Breast epithelium (tissue), 4 donors: ENCODE measurements at places on chromosomes 7 and 10.

DNA sequence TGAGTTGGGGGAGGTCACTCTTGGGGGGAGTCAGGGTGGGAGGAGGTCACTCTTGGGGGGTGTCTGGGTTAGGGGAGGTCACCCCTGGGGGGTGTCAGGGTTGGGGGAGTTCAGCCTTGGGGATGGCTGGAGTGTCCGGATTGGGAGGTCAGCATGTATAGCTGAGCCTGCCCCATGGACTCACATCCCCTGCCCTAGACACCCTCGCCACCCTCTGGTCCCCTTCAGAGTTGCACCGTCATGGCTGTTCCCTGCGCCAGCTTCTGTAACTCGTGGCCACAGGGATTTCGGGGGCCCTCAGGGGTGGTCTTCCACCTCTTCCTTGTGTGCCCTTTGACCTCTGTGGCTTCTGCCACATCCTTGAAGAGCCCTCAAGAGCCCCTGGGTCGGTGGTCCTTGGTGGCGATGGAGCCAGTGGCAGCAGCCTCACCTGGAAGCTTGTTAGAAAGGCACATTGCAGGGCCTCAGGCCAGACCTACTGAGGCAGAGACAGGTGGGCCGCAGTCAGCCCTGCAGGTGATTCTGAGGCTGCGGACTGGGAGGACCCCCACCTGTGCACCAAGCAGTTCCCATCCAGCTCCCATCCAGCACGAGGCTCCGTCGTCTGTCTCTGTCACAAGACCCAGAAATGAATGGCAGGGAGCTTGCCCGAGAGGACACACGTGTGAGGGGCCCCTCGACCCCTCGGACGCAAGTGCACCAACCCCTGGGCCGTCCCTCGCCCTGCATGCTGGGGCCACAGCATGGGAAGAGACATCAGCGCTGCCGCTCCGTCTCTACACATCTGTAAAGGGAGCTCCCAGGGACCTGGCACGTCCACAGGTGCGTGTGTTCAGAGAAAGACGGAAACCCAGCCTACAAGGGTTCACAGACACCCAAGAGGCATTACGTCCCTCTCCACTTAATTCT lies 44.7 kb upstream of the SUN1 start:
- no peak overlapping the region for H3K27ac ChIP-seq
- H3K4me3 ChIP-seq, result no peak overlapping the region
- H3K36me3 ChIP-seq, result no peaks in the 10 kb centered on the region
- no peaks in the 10 kb centered on the region for H3K4me1 ChIP-seq
- DNase-seq, result no peak

DNA sequence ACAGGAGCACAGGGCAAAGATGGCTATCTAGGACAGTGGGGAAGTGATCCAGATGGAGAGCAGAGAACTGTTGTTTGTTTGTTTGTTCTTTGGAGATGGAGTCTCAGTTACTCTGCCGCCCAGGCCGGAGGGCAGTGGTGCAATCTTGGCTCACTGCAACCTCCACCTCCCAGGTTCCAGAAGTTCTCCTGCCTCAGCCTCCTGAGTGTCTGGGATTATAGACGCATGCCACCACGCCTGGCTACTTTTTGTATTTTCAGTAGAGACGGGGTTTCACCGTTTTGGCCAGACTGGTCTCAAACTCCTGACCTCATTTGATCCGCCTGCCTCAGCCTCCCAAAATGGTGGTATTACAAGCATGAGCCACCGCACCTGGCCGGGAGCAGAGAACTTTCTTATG lies 20.9 kb downstream of the METTL2B start:
- no peak for DNase-seq
- no peak overlapping the region for H3K27ac ChIP-seq
- H3K4me1 ChIP-seq, result no peaks in the 10 kb centered on the region
- no peaks in the 10 kb centered on the region for H3K27me3 ChIP-seq
- no peaks in the 10 kb centered on the region for H3K36me3 ChIP-seq

- DNase-seq, result no peak
- no peaks in the 10 kb centered on the region for H3K27me3 ChIP-seq
- no peak overlapping the region for H3K4me3 ChIP-seq
- no peaks in the 10 kb centered on the region for H3K36me3 ChIP-seq
Observed at GRCh38 chr7:29765490-29765889, 40.8 kb upstream of the WIPF3 start.

- H3K4me1 ChIP-seq, result no peaks in the 10 kb centered on the region
- H3K36me3 ChIP-seq, result no peaks in the 10 kb centered on the region
- peaks cover 32% of the 10 kb centered on the region for H3K27me3 ChIP-seq
- no peak overlapping the region for H3K27ac ChIP-seq
- DNase-seq, result no peak
Observed at GRCh38 chr10:52316500-52316899, 2.4 kb downstream of the DKK1 start.

DNA sequence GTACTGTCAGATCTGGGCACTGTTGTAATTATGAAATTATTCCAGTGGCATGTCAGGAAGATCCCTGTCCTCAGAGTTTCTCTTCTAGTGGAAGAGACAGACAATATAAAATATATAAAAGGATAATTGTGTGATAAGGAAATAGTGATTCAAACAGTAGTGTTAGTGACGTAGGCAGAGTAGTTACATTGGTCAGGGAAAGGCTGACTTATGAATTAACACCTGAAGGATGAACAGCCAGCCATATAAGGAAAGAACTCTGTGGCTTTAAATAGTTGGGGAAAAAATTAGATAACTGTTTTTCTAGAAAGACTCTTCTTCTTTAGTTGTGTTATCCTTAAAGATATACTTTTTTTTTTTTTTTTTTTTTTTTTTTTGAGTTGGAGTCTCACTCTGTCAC lies 37.7 kb downstream of the WAC start:
- peaks cover 5% of the 10 kb centered on the region for H3K4me1 ChIP-seq
- DNase-seq, result no peak
- H3K36me3 ChIP-seq, result no peaks in the 10 kb centered on the region
- H3K27me3 ChIP-seq, result no peaks in the 10 kb centered on the region

- H3K4me1 ChIP-seq, result no peaks in the 10 kb centered on the region
- no peaks in the 10 kb centered on the region for H3K36me3 ChIP-seq
- no peak for DNase-seq
- H3K27ac ChIP-seq, result no peak overlapping the region
- no peak overlapping the region for H3K4me3 ChIP-seq
Observed at GRCh38 chr10:5566614-5567013, 41.9 kb downstream of the CALML3 start.

DNA sequence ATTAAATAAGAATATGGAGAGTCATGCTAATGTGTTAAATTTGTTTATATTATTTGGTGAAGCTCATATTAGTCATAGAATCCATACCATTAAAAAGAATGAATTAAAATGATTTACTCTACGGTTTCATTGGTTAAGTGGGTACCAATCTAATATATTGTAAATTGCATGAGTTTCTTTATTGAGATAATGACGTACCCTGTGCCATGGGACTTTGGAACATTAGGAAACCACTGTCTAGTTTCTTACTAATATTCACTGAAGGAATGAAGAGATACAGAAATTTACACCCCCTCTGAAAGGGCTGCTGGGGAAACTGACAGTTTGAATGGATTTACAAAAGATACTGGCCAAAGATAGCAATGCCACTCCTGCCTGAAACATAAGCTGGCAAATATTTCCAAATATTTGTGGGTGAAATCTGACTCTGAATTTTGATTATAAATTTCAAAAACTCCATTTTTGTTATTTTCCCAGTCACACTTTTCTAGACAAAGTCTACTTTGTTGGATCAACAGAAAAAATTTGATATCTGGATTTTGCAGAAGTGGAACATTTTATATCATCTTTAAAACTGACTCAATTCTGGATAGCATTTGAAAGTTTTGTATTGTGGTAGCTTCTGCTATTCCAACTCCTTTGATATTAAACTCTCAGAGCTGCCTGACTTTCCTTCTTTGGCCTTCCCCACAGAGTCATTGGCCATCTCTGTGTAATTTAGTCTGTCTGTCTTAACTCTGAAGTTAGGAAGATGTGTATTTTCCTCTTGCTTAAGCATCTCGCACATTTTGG lies 22.3 kb downstream of the MDFIC start:
- H3K4me1 ChIP-seq, result no peaks in the 10 kb centered on the region
- H3K27ac ChIP-seq, result peak overlapping the region; percentile 8
- DNase-seq, result no peak
- no peaks in the 10 kb centered on the region for H3K27me3 ChIP-seq
- H3K36me3 ChIP-seq, result no peaks in the 10 kb centered on the region

DNA sequence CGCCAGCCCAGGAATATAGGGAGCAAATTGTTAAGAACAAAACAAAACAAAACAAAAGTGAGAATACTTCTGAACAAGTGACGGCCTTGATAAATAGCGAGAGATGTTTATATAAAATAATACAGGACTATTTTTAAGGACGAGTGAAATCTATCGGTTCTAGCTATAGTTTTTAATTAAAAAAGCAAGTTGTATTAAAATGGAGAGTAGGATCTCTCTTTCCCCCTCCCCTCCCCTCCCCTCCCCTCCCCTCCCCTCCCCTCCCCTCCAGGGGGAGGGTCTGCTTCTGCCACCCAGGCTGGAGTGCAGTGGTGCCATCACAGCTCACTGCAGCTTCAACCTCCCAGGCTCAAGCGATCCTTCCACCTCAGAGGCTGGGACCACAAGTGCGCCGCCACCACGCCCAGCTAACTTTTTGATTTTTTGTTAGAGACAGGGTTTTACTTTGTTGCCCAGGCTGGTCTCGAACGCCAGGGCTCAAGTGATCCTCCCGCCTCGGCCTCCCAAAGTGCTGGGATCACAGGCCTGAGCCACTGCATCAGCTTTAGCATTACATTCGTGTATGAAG lies 440 bp upstream of the TCAF1 start:
- no peaks in the 10 kb centered on the region for H3K36me3 ChIP-seq
- H3K4me3 ChIP-seq, result peak overlapping the region; percentile 88
- peak overlapping the region; percentile 97 for H3K27ac ChIP-seq
- H3K4me1 ChIP-seq, result no peaks in the 10 kb centered on the region
- H3K27me3 ChIP-seq, result no peaks in the 10 kb centered on the region

GRCh38 chr7:87337331-87337730 lies 8.1 kb upstream of the CROT start:
- H3K27ac ChIP-seq, result no peak overlapping the region
- H3K4me3 ChIP-seq, result no peak overlapping the region
- no peak for DNase-seq
- no peaks in the 10 kb centered on the region for H3K27me3 ChIP-seq
- no peaks in the 10 kb centered on the region for H3K4me1 ChIP-seq
- H3K36me3 ChIP-seq, result peaks cover 4% of the 10 kb centered on the region

DNA sequence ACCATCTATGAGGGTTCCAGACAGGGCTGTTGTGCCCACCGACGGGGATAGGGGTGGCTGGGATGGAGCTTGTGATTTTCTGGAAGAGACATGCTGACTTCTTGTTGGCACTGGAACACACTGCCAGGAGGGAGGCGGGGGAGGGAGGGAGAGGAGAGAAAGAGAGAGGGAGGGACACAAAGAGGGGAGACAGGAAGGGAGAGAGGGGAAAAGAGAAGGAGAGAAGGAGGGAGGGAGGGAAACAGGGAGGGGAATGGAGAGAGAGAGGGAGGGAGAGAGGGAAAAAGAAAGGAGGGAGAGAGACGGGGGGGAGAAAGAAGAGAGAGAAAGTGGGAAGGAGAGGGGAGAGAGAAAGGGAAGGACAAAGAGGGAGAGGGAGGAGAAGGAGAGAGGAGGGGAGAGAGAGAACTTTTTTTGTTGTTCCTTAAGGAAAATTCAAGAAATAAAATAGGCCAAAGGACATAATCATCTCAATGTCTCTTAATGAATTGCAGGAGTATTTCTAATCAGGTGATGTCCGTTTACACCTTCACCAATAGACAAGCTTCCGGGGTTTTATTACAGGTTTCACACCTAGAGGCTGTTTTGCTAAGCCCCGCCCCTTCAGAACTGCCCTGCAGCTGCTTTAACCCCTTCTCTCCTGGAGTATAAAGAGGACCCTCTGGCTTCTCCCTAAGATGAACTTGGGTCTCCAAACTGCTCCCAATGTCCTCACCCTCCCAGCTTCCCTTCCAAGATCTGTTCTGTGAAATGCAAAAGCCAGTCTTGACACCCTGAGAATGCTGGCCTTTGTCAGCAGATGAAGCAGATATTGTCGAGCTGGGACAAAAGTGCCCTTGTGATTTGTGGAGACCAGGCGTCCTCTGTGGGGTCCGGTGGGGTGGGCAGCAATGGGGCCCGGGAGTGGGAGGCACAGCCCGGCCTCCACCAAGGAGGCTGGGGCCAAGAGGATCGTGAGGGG lies 82.0 kb upstream of the GTF2IRD1 start:
- peak overlapping the region; percentile 78 for H3K27ac ChIP-seq
- no peak for DNase-seq
- H3K4me3 ChIP-seq, result no peak overlapping the region
- H3K27me3 ChIP-seq, result no peaks in the 10 kb centered on the region
- no peaks in the 10 kb centered on the region for H3K4me1 ChIP-seq

DNA sequence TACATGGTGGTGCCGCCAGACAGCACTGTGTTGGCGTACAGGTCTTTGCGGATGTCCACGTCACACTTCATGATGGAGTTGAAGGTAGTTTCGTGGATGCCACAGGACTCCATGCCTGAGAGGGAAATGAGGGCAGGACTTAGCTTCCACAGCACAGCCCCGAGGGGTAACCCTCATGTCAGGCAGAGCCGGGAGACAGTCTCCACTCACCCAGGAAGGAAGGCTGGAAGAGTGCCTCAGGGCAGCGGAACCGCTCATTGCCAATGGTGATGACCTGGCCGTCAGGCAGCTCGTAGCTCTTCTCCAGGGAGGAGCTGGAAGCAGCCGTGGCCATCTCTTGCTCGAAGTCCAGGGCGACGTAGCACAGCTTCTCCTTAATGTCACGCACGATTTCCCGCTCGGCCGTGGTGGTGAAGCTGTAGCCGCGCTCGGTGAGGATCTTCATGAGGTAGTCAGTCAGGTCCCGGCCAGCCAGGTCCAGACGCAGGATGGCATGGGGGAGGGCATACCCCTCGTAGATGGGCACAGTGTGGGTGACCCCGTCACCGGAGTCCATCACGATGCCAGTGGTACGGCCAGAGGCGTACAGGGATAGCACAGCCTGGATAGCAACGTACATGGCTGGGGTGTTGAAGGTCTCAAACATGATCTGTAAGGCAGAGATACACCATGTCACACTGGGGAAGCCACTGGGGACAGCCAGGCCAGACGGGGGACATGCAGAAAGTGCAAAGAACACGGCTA lies 104.6 kb upstream of the TNRC18 start:
- H3K27ac ChIP-seq, result peak overlapping the region; percentile 100
- H3K4me1 ChIP-seq, result no peaks in the 10 kb centered on the region
- H3K4me3 ChIP-seq, result peak overlapping the region; percentile 94
- no peaks in the 10 kb centered on the region for H3K36me3 ChIP-seq
- DNase-seq, result peak; percentile 54
- no peaks in the 10 kb centered on the region for H3K27me3 ChIP-seq

GRCh38 chr10:110821508-110821907 lies 50.2 kb upstream of the PDCD4 start:
- peak overlapping the region; percentile 88 for H3K27ac ChIP-seq
- peaks cover 59% of the 10 kb centered on the region for H3K4me1 ChIP-seq

GRCh38 chr7:77328669-77329068 lies 87.5 kb downstream of the GSAP start:
- H3K36me3 ChIP-seq, result no peaks in the 10 kb centered on the region
- H3K27me3 ChIP-seq, result no peaks in the 10 kb centered on the region
- H3K4me1 ChIP-seq, result peaks cover 6% of the 10 kb centered on the region
- H3K4me3 ChIP-seq, result no peak overlapping the region
